GDM1 (cell line): ENCODE measurements at places on chromosomes 3 and 15.
A peak's percentile ranks its signal among the peaks of the same experiment; 100 is the strongest.

GRCh38 chr15:59703979-59704796, 15.1 kb upstream of the BNIP2 start:
- no peak for DNase-seq

GRCh38 chr3:15361494-15362214, 29.3 kb upstream of the SH3BP5 start:
- DNase-seq: no peak

- DNase-seq: no peak
Measured at GRCh38 chr3:138205527-138205926, 18.4 kb downstream of the ARMC8 start.

DNA sequence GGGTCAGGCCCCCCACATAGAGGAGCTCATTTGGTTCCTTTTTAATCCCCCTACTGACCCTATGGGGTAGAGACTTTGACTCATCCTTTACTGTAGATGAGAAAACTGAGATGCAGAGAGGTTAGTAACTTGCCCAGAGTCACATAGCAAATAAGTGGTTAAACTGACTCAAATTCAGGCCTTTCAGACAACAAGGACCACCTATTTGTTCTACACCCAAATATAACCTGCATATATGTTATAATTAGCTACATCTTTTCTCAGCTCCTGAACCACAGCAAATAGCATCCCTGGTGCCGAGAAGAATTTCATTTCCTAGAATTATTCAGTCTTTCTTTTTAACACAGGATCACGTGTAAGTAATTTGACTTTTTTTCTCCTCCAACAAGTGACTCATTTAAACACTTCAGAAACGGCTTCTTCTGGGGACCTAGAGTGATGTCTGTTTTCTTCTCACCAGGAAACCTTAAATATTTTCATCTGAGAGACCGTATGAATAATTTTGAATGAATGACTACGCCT, 57.4 kb downstream of the MGLL start:
- no peak for DNase-seq

DNA sequence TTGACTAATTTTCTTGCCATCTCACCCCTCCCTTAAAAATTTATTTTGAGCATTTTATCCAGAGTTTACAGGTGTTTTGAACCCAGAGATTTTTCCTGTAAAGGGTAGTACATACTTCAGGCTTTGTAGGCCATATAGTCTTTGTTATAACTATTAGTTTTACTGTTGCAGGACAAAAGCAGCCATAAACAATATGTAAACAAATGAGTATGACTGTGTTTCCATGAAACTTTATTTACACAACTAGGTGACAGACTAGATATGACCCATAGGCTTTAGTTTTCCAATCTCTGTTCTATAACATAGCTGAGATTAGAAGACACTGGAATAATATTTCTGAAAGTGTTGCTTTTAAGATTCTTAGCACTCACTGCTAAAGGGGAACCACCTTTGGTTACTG, 587.9 kb downstream of the PDCD6IP start:
- no peak for DNase-seq

DNA sequence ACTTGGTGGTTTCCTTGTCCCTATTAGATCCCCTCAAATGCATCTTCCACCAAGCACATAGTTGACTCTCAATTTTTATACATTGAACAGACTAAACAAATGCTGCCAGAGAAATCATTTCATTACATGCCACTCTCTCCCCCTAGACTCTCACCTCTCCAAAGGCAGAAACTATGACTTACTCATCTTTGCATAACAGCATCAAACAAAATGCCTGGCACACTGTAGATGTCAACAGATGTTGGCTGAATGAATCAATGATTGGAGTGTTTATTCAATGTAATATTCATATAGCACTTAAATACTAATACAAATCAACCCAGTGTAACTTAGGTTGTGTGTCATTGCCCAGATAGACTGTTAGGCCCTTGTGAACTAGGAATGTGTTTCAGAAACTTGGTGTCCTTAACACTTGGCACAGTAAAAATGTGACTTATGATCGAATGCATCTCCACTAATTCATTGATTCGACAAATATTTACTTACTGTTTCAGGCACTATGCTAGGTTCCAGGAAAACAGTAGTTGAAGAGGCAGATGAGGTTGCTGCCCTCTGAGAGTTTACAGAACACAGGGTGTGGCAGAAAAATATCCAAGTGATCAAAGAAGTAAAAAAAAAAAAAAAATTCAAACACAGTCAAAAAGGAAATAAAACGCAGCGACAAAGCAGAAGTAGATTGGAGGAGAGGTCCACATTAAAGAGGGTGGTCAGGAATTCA, 188.5 kb upstream of the LRRN1 start:
- no peak for DNase-seq

DNA sequence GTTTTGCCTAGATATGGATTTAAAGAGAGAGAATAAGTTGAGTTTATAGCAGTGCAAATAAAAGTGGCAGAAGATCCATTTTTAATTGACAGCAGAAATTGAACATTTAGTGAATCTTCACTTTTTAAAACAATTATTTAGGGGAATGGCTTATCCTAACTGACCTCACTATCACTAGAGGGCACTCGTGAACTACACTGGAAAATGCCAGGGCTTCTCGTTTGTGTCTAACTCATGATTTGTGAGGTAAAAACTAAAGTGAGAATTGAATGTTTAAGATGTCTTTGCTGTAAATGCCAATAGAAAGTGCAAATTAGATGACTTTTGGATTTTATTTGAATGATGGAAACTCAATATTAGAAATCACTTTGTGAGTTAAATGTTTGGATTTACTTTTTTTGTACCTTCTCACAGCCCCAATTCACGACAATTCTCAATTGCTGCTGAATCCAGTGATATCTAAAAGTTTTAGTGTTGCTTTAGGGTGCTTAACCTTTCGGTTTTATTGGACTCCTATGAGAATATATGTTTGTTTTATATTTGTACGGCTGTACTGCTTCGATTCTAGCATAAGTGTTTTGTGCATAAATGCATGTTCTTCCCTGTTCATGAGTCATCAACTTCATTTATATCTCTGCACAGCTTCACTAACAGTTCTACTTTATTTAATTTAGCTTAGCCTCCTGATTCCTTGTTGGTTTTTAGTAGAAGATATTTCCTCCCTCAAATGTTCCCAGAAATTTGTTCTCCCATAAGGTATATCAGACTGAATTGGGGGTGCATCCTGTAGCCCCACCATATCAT, 462.1 kb downstream of the MFSD1 start:
- DNase-seq: no peak

- DNase-seq: peak; percentile 24
Measured at GRCh38 chr15:72342385-72342784, 22.4 kb upstream of the CELF6 start.

DNA sequence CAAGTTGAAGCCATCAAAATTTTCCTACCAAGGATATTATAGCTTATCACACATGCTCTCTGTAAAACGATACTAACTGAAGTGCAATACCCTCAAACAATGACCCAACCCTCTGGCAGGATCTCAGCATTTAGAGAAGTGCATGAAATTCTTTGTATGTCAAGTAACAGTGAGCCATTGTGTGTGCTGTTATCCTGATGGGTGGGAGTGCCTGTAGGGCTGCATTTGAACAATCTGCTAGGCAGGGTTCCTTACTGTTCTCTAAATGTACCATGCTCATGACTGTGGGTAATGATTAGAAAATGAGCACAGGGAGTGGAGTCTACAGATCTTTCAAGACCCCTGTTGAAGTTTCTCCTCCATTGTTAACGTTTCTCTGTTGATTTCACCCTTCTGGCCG, 398.1 kb downstream of the NSUN3 start:
- DNase-seq: no peak

DNA sequence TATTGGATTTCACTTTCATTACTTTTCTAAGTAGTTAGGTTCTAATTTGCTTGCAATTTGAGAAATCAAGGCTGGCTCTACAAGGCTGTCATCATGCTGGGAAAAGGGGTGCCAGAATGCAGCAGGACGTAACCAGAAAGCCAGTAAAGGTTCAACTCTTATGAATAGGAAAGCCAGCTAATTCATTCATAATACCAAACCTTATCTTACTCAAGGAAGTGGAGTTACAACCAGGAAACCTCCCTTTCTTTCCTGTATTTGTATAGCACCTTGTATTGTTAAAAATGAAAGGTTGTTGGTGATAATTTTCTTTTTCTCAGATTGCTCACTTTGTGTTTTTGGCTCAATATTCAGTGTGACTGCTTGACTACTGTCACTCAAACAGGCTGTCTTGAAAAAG, 109.4 kb downstream of the FILIP1L start:
- DNase-seq: no peak

DNA sequence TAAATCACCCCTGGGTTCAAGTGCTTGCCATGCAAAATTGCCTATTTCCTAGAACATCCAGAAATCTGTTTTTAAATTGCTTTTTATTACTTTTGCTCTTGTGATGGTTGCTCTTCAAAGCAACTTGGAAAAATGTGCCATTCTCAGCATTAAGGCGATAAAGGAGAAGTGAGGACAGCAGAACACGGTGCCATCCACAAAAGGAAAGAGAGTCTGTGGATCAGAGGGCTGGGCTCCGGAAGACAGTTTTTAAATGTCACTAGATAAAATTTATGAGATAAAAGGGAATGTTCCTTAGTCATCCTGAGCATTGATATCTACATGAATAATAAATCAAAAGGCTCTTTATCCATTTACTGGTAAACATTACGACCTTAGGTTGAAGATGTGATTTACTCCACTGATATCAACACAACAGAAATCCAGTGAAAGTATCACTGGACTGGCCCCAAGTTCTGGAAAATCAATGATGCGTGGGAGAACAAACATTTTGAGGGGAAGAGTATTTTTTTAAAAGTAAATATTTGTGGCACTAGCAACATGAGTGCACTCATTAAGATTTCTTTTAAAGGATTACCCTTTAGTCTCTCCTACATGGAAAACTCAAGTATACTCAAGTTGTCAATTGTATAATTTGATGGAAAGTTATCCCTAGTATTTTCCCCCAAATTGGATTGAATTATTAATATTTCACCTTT, 554.7 kb downstream of the FHIT start:
- DNase-seq: no peak

- DNase-seq: no peak
Measured at GRCh38 chr3:188817103-188817934, 354.5 kb upstream of the TPRG1 start.

GRCh38 chr3:18149386-18149785, 275.8 kb downstream of the SATB1 start:
- no peak for DNase-seq

DNA sequence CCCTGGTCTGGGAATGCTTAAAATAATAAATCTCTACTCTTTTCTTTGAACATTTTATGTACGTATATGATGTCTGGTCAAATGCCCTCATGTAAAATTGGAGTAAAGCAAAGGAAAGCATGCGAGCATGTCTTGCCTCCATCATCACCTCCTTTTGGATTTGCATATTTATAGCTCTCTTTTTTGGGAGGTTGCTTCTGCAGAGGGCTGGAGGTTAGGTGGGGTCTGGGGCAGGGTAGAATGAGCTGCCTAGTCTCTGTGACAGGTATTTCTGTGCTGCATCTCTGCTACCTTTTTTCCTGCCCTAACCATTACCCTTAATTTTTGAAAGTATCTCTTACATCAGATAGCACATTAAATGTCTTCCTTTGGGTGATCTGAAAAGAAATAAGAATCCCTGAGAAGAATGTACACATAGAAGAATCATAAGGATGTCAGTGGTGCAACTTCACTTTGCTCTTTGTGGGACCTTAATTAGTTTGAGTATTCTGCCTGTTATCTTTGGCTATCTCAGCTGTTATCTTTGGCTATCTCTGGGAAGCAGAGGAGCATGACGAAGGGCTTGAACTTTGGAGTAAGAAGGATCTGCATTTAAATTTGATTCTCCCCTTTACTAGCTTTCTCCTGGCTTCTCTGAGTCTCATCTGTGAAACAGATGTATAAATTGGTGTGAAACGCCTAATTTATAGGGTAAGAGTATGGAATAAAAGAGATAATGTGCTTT, 40.2 kb downstream of the PPM1L start:
- DNase-seq: no peak

- no peak for DNase-seq
Measured at GRCh38 chr15:67181221-67181639, 73.2 kb downstream of the AAGAB start.

DNA sequence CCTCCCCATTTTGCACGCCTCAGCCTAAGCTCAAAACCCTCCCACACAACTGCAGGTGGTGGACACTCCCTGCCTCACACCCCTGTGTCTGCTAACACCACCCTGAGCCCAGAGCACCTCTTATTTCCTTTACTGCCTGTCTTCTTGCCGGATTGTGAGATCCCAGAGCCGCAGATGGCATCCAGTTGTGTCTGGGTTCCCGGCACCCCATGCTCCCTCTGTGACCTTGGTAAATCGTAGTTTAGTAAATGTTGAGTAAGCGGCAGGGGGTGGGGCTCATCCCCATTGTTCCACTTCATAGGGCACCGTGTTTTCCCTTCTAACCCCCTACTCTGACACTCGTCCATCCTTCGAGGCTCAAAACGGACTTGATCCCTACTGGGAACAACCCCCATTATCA, 14.9 kb downstream of the SPINT1 start:
- no peak for DNase-seq

GRCh38 chr3:171377859-171378258, 82.3 kb downstream of the TNIK start:
- DNase-seq: no peak

DNA sequence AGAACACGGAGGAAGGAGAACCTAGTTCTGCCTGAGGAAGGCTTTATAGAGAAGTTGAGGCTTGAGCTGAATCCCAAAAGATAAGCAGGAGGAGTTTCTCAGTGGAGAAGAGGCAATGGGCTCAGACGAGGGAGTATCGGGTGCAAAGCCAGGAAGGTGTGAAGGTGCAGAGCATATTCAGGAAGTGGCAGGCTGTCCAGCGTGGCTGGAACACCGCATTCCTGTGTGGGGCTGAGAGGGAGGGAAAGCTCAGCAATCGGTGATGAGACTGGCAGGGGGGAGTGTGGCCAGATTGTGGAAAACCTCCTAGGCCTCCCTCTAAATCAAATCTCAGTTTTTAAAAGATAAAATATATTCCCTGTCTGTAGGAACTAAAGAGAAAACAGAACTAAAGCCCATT, 63.0 kb downstream of the ARHGAP31 start:
- no peak for DNase-seq

DNA sequence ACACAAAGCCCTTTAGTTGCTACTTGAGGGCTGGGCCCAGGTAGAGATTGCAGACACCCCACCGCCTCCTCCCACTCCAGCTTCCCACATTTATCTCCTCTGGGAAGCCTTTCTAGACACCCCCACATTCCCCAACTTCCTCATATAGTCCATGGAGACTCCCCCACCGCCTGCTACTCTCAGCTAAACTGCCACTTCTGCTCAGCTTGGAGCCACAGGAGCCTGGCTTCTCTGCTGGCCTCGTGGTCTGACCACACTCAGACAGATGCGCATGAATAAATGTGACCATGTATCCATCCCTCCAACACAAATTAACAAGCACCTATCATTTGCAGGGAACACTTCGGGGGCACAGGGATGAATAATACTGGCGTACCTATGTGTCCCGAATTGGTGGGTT, 10.5 kb upstream of the ACSBG1 start:
- DNase-seq: peak; percentile 23

GRCh38 chr3:179236669-179237301, 14.1 kb downstream of the KCNMB3 start:
- DNase-seq: no peak

DNA sequence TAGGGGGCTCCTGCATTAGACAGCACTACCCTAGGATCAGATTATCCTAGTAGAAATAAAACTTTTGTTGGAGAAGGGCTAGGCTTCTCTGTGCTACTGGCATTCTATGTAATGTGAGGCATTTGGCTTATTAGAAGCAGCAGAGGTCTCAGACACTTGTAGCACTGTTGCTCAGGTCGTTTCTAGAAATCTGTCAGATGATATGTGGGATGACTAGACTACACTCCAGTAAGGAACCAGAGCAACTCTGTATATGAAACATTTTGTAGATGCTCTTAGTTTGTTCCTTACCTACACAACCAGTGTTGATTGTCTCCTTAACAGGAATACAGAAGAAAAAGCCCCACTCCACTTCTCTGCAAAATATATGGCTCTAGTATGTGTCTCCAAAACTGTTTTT, 21.9 kb upstream of the FBXL22 start:
- no peak for DNase-seq
